ENCODE measurements at places on chromosomes 6 and 20.

DNA sequence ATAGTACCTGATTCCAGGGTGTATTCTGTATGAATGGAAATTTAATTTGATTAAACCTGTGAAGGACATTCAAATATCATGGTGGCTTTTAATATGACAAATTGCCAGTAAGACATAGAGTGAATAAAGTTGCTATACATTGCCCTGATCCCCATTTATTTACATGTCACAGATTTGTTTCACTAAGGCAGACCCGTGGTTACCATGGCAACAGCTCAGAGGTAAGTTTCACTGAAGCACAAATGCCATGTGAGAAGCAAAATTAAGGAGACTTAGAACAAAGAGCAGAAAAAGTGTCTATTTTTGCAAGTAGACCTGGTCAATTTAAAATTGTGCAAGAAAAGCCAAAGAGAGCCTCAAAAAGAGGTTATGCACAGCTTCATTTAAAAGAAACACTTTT is 63.7 kb downstream of the PXDC1 start:
- no peak for DNase-seq

GRCh38 chr20:15139522-15139921 is 802.1 kb upstream of the FLRT3 start:
- DNase-seq = no peak

DNA sequence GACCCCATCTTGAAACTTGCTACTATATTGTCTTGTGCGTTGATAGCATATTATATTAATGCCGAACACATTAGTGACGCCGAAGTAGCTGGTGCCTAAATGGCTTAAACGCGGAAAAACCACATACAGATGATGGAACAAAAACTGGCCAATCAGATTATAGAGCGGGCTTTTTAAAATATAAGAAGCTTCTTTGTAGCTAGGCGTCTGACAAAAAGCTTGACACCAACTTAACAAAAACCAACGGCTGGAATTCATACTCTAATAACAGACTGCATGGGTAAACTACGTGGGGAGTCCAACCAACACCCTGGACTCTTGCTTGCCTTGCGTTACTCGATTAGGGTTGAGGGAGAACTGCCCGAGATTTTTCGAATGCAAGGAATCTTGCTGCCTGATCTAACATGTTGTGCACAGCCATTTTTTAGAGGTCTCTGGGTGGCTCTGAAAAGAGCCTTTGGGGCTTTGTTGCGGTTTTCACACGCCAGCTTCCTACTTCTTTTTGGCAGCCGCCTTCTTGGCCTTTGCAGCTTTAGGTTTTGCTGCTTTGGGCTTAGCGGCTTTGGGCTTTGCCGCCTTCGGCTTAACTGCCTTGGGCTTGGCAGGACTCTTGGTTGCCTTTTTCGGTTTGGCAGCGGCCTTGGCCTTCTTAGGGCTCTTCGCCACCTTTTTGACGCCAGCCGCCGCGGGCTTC is 45.7 kb downstream of the OR2B2 start:
- DNase-seq = peak; percentile 75

DNA sequence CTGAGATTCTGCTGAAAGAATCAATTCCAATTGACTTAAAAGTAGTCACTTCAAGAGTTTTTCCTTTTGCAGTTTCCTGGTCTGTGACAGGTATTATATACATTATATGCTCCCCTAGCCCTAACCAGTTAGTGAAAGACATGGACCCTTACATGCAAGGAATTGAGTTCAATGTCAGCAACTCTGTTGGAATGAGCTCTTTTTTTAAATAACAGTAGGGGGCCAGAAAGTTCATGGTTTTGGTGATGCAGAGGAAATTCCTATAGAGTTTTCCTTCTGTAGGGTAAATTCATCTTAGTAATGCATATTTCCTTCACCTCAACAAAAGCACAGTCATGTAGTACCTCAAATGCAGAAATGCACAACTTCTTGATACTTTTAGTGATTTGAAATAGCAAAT is 172.2 kb downstream of the KIF6 start:
- DNase-seq = no peak

DNA sequence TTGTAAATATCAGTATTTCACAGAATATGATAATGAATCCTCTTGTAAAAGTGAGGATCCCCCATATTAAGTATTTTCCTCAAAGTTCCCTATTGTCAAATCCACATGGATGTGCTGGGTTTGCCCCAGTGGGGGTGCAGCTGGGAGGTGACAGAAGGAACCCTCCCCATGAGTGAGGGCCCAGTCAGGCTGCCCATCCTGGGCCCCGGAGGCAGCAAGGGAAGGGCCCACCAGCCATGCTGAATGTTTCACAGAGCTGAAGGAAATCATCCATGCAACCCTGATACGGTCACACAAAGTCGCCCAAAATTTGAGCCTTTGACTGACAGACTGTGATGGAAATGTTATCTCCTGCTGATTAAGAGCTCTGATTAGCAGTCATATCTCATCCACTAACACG is 39.7 kb downstream of the FRMD1 start:
- no peak for DNase-seq

- peak; percentile 74 for DNase-seq
These were observed 8.0 kb downstream of the MYLIP start for GRCh38 chr6:16136621-16137450.

GRCh38 chr6:25359891-25360290 is 80.7 kb downstream of the CARMIL1 start:
- peak; percentile 15 for DNase-seq

GRCh38 chr6:87763901-87764300 is 61.9 kb upstream of the AKIRIN2 start:
- no peak for DNase-seq

- DNase-seq = peak; percentile 71
These were observed 159.3 kb upstream of the MARCKS start for GRCh38 chr6:113697632-113698410.

DNA sequence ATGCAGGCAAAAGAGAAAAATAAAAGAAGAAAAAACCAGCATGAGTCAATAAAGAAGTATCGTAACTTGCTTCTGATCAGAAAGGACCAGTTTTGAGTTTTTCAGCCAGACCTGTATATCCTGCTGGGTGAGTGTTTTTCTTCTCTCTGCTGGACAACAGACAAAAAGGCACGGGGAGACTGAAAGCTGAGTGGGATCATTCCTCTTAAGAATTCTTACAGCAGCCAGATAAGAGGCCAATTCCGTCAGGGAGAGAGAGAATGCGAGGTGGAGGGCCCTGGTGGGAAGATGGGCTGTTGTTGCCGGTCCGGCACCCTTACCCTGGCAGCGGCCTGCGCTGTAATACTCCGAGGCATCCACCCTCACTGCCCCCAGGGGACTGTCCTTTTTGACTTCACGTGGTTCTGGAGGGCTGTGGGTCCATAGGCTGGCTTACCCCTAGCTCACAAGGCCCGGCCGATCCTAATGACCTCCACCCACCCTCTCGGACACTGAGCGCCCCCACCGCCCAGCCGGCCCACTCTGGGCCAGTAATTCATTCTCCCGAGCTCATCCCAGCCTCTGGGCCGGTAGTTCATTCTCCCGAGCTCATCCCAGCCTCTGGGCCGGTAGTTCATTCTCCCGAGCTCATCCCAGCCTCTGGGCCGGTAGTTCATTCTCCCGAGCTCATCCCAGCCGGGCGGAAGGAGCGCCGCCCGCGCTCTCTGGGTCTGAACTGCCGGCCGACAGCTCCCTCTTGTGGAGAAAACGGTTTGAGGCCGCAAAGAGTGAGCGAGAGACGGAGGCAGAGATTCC is 118.3 kb upstream of the SIRPA start:
- peak; percentile 62 for DNase-seq

- no peak for DNase-seq
These were observed 98.4 kb downstream of the ESR1 start for GRCh38 chr6:151905854-151906253.

DNA sequence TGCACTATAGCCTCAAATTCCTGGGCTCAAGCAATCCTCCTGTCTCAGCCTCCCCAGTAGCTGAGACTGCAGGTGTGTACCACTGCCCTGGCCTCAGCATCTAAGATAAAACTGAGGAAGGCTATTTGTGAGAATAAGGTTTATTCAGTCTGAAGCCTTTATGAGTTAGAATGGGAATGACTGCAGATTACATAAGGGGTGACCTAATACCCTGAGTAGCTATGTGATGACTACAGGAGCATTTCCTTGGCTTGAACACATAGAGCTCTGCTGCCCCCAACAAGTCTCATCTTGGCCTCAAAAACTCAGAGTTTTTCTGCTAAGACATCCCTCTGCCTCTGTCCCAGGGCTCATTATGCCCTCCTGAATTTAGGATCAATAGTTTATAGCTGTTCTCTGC is 7.6 kb downstream of the GSS start:
- no peak for DNase-seq

Data from A172 (cell line).